Activated CD4-positive, alpha-beta T cell treated with anti-CD3 and anti-CD28 coated beads, Interleukin-2, amount 50 U/mL, for 1 hour (primary cell): ENCODE measurements at places on chromosomes 12 and 14.

GRCh38 chr12:111297703-111298426 is 71.0 kb downstream of the PHETA1 start:
- DNase-seq: no peak

DNA sequence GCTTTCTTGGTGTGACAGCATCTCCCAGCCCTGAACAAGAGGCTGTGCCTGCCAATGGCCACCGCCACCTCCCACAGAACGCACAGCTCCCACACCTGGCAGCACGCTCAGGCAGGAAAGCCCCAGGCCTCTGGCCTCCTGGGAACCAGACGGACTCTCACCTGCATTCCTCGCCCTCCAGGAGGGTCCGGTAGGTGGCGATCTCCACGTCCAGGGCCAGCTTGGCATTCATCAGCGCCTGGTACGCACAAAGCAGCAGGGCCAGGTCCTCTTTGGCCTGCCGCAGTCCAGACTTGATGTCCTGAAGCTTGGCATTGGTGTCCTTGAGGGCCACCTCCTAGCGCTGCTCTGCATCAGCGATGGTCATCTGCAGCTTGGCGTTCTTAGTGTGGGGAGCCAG is 12.1 kb upstream of the KRT77 start:
- no peak for DNase-seq

GRCh38 chr12:67742461-67742860 is 93.9 kb downstream of the DYRK2 start:
- DNase-seq: no peak

DNA sequence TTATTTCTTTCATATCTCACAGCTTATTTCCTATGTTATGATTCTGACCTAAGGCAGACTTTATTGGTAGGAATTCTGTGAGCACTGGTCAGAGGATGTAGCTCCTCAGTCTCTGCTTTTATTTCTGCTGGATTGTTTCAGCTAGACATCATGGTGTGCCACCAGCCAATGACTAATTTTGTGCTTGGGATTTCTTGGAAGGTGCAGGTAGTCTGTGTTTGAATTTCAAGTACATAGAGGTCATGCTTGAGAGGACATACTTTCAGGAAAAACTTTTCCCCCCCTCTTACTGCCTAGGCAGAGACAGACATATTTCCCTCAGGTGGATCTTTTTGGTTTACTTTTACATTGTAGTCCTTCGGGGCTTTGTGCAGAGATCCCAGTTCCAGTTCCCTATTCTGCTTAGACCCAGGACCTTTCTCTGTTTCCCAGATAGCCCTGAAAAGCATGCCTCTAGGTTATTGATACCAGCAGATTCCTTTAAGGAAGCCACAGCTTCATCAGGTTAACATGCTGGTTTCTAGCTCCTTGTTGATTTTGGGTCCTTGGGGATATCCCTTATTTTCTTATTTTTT is 28.6 kb downstream of the BRMS1L start:
- no peak for DNase-seq

- no peak for DNase-seq
Measured at GRCh38 chr12:34363050-34363673, 340.9 kb downstream of the ALG10 start.

GRCh38 chr12:46818642-46819041 is 7.2 kb downstream of the SLC38A4 start:
- DNase-seq: no peak

- DNase-seq: peak; percentile 75
Measured at GRCh38 chr12:48988030-48988649, 10.0 kb downstream of the WNT1 start.

GRCh38 chr12:23221066-23221465 is 596.1 kb downstream of the ETNK1 start:
- no peak for DNase-seq

DNA sequence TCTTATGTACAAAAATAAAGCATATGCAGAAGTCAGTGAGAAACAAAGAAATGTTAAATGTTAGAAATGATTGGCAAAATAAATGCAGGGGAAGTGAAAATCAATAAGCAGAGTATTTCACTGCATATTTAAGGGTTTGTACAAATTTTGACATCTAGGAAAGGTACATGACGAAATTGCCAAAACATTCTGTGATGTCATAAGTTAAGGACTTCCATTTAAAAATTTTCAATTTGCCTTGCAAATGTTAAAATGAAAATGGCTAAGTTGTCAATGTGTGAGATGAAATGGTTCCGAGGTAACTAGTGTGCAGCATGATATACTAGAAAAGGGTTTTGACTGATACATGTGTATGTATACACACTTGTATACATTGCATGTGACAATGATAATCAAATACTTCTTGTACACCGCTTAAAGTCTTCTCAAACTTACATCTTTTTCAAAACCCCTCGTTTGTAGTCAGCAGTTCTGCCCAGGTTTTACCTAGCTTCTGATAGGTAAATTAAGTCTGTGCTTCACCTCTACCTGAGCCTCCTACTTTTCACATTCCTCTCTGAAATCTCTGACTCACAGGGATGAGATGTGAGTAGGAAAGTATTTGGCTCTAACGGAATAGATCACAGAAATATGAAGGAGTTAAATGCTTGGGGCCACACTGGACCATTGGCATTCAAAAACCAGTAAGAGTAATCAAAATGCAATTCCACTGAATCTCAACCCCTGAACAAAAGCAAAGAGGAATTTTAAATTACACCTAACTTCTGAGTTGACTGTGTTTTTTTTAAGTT is 442.4 kb upstream of the FOXG1 start:
- no peak for DNase-seq

GRCh38 chr12:1977588-1977987 is 26.7 kb downstream of the DCP1B start:
- DNase-seq: no peak

DNA sequence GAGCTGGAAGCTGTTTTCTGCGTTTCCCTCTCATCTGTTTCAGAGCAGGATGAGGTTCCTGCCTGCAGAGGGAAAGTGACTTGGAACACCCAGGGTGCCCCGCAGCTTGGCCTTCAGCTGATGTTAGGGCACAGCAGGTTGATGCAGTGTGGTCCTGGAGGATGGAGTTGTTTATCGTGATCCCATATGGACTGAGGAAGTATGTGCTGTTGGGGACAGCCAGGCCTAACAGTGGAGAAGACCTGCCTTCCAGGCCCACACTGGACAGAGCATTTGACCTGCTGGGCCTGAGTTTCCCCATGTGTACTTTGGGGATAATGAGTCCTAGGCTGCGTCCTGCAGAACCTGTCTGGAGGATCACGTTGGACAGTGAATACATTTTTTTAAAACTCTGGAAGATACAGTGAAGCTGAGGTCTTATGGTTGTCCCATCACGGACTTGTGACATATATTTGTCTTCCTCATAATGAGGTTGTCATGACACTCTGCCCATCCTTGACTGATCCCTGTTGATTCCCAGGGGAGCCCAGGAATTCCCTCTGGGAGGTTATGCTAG is 12.8 kb downstream of the SERPINA1 start:
- no peak for DNase-seq

DNA sequence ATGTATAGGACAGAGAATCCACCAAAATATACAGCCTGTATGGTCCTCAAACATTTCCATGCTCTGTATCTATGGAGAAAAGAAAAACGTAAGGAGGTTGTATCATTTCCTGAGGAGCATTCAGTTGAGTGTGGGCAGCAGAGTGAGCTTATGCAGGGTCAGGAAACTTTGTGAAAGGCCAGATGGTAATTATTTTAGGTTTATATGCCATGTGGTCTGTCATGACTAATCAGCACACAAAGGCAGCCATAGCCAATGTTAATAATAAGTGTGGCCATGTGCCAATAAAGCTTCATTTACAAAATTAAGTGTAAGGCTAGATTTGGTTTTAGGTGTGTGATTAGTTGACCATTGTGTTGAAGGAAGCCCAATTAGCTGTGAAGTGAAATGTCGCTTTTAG is 33.2 kb upstream of the A2M start:
- DNase-seq: no peak

GRCh38 chr12:26378711-26379110 is 183.3 kb downstream of the SSPN start:
- no peak for DNase-seq

DNA sequence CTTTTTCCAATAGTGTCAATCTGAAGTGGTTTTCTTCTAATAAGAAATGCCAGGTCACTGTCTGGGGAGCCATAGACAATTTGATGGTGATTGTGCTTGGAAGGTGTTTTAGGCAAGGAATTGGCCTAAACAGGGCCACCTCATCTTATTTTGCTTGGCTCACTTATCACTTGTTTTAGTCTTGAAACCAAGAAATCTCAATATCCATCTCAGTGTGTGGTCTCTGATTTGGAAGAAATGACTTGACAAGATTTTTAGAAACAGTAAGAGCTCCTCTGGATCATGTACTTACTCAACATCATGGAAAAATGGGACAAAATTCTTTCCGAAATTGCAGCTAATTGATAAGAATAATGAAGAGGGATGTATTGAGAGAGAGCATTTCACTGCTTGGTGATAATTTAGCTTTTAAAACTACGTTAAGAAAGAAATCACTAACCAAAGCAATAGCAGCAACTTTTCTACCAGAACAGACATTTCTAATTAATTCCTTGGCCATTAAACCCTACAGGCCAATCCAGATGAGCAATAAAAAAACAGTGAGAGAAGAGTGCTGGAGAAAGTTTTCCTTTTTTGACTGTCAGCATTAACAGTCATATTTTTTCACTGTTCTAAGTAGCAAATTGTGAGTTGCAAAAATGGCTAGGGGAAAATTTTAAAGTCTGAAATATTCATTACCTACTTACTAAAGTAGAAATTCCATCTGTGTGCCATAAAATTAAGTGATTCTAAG is 157.3 kb downstream of the AEBP2 start:
- DNase-seq: no peak

DNA sequence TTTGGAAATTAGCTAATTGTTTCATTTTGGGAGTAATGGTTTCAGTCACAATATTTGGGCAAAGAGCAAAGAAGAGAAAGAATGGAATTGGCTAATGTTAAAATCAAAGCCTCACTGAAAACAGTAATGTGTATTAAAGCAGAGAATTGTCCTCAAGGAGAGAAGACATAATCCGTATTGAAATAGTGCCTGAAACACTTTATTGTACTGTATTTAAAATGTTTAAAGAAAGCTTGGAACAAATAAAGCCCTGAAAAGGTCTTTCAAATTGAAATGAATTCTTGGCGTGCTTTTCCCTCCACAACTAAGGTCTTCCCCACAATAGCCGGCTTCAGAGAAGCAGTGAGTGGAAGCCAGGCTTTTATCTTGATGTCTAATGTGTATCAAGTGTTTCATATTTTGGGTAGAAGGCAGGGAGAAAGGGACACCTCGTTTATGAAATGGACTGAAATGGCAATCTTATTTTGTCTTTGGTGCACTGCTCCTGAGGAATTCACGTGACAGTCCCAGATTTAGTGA is 212.9 kb upstream of the CRY1 start:
- no peak for DNase-seq

DNA sequence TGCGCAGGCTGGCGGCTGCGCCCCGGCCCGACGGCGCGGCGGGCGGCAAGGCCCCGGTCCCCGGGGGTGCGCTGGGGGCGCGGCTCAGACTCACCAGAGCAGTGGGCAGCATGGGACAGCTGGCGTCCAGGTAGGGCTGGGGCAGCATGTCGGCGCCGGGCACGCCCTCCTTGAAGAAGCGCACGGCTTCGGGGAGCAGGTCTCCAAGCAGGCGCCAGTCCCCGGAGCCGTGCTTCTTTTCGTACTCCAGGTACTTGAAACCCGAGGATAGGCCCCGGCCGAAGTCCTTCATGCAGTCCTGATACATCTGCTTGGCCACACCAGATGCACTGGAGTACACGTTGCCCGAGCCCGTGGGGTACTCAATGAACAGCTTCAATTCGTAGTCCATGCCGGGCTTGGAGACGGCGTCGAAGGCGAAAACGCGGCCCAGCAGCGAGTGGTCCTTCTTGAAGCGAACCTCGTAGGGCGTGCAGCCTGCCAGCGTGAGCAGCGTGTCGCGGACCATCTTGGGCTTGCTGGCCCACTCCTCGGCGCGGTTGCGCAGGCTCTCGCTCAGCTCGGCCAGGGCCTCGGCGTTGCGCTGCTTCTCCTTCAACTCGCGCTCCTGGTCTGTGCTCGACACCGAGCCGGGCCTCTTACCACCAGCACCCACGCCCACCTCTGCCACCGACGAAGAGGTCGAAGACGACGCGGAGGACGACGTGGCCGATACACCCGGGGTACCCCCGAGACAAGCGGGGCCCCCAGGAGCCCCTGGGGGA is 2.2 kb downstream of the IRF2BPL start:
- DNase-seq: no peak

GRCh38 chr14:72222046-72222445 is 289.8 kb downstream of the RGS6 start:
- DNase-seq: no peak

GRCh38 chr12:95829395-95829794 is 29.4 kb upstream of the SNRPF start:
- DNase-seq: no peak

DNA sequence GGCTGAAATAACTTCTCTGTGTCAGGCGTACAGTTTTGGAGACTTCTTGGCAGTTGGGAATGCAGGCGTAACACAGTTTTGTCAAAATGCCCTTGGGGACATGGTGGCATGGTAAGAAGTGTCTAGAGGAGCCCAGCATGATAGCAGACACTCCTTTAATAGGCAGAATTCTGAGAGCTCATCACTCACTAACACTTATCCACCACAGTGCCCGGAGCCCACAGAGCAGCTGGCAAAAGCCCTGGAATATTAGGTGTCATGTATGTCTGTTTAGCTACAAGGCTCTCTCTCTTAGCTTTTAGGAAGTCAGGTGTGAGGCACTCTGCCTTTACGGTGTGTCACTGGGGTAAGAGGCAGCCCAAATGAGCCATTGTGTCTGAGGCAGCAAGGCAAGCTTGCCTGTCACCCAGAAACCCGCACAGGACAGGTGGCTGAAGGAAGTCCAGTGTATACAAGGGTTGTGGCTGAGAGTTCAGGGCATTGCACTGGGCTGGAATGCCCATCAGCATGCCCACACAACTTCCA is 96.3 kb downstream of the ESRRB start:
- DNase-seq: no peak

GRCh38 chr14:96987086-96987474 is 189.9 kb downstream of the VRK1 start:
- DNase-seq: no peak

GRCh38 chr12:94114166-94114565 is 34.2 kb upstream of the PLXNC1 start:
- DNase-seq: no peak

GRCh38 chr14:38430522-38430921 is 174.6 kb upstream of the CLEC14A start:
- no peak for DNase-seq
